Activated naive CD4-positive, alpha-beta T cell treated with anti-CD3 and anti-CD28 coated beads for 36 hours (primary cell): ENCODE measurements at places on chromosomes 3 and 15. TPM values are rescaled to one million over a fixed set of nuclear protein-coding genes. Genes with fewer than 3 reads are reported as not detected.

DNA sequence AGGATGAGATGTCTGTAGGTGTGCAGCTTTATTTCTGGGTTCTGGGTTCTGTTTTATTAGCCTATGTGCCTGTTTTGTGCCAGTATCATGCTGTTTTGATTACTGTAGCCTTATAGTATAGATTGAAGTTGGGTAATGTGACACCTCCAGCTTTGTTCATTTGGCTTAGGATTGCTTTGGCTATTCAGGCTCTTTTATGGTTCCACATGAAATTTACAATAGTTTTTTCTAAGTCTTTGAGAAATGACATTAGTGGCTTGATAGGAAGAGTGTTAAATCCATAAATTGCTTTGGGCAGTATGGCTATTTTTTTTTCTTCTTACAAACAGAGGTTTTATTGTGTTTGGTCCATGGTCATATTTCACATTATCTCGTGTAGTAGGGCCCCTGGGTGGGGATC, 285.8 kb upstream of the GADL1 start:
- DNase-seq = no peak

- no peak for DNase-seq
Observed at GRCh38 chr3:80993241-80993945, 768.1 kb downstream of the GBE1 start.

The THAP10 gene
- total RNA-seq = not detected

DNA sequence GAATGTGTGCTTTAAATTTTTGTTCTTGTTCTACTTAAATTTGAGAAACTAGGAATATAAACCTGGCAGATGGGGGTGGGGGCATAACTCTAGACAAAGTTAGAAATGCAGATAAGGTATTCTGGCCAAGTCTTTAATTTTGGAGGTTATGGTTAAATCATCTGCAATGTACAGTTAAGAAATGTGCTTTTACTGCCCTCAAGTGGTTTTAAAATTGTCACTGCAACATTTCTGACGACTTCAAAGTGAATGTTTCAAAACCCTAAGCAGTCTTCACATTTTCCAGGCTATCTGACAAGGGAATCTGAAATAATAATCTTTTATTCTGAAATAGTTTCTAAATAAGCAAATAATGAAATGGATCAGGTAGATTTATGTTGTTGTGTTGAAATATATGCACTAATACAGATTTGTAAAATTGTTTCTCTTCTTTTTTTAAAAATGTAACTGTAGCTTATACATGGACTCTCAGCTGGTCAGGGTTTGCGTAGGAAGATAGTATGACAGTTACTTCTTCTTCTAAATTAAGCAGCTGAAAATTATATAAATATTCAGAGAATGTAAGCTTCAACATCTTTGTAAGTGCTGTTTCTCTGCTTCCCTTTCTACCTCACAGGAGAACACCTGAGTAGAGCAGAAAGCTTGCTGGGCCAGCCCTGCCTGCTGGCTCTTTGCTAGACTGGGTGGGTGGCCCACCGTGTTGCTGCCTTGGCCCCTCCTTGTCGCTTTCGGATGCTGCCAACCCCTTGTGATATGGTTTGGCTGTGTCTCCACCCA, 45.0 kb downstream of the SUCNR1 start:
- no peak for DNase-seq

The CYP1A1 gene
- 0.37 TPM for total RNA-seq

- no peak for DNase-seq
Observed at GRCh38 chr3:194121891-194122631, 13.9 kb upstream of the HES1 start.

The SLC25A20 gene
- total RNA-seq = 12.9 TPM

GRCh38 chr3:127182848-127183714, 9.8 kb upstream of the PRR23E start:
- no peak for DNase-seq

DNA sequence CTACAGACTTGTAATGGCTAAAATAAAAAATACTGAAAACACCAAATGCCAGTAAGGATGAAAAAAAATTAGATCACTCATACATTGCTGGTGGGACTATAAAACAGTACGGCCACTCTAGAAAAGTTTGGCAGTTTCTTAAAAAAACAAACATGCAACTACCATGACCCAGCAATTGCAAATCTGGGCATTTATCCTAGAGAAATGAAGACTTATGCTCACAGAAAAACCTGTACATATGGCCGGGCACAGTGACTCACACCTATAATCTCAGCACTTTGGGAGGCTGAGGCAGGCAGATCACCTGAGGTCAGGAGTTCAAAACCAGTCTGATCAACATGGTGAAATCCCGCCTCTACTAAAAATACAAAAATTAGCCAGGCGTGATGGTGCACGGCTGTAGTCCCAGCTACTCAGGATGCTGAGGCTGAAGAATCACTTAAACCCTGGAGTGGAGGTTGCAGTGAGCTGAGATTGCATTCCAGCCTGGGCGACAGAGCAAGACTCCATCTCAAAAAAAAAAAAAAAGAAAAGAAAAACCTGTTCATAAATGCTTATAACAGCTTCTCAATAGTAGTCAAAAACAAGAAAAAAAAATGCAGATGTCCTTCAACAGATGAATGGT, 5.6 kb downstream of the TP53BP1 start:
- no peak for DNase-seq

DNA sequence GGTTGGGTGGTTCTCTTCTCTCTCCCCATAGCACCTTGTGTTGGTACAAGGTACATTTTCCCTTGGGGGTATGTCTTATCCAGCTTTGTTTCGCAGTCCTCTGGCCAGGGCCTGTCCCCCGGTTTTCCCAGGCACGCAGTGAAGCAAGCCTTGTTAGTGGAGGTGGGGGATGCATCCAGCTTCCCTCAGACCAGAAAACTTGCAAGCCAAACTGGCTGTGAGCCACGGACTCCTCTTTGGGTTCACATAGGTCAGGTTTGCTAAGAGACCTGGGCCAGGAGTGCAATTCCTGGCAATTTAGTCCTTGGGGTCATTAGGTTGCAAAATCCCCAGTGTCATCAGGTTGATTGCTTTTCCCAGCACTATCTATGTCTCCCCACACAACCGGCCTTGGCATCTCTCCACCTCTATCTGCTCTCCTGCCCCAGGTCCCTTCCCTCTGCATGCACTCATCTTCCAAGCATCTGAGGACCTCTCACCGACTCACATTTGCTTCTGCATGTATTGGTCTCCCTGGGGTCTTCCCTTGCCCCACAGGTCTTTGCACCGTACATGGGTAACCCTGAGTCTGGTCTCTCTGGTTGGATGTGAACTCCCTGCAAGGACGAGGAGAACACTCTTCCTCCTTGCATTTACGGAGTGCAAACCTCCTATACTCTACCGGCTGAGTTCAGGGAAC, 34.2 kb downstream of the BCL2L10 start:
- no peak for DNase-seq
